ENCODE measurements at places on chromosomes 12 and 14. TPM values are rescaled to one million over a fixed set of nuclear protein-coding genes. Genes with fewer than 3 reads are reported as not detected.

TPH2 gene
- not detected for total RNA-seq

IFNG gene
- not detected for total RNA-seq

STAT6 gene
- total RNA-seq: 163 TPM

B3GNT4 gene
- total RNA-seq: under 0.01 TPM

DNA sequence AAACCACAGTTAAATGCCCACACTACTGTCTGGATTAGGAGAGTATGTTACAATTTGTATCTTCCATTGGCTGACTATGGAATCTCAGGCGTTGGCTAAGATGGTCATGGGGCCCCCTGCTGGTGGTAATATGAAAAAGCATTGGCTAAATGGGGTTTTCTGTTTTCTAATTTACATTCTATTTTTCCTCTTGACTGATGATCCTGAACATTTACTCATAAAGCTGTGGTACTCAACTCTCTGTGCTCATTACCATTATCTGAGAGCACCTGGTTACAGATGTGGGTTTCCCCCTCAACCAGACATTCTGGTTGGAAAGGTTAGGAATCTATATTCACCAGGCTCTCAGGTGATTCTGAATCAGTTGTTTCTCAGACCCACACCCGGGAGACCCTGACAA lies 64.8 kb downstream of the WSCD2 start:
- DNase-seq: no peak

DNA sequence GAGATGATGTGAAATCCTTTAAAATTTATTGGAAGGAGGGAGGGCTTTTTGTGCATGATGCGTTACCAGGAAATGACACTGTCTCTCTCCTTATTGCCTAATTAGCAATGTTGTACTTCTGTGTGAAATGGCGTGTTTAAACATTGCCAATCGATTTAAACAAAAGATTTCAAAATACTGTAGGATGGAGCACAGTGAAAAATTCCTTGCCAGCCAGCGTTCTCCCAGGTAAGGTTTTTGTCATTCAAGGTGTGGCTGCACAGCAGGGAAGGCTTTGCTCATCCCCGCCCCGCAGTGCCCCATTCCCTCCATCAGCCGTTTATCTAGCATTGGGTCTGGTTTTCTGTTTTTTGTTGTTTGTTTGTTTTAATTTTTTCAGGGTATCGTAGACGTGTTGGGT lies 137.3 kb downstream of the CACNA1C start:
- DNase-seq: no peak

GRCh38 chr12:31759632-31760459 lies 31.0 kb upstream of the AMN1 start:
- no peak for DNase-seq

- DNase-seq: peak; percentile 66
Observed at GRCh38 chr12:70719672-70720420, 82.6 kb upstream of the PTPRB start.

DNA sequence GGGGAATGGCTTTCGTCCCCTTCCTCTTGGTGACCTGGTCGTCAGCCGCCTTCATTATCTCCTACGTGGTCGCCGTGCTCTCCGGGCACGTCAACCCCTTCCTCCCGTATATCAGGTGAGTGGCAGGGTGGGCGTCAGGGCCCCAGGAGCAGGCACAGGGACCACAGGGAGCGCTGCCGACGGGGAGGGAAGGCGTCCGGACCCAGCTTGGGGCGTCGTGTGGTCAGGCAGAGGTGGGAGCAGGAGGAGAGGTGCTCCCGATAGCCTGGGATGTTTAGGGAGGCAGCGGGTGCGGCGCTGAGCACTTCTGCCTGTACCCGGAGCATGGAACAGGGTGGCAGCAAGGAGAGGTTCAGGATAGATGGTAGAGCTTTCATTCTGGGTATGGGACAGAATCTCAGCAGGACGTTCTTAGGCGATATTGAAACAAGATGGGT lies 444 bp downstream of the DRAM1 start:
- DNase-seq: peak; percentile 75

Data from sigmoid colon (tissue), 7 donors.